Cardiac muscle cell (in vitro differentiated cells and primary cell): ENCODE measurements at places on chromosomes 2 and 18.

DNA sequence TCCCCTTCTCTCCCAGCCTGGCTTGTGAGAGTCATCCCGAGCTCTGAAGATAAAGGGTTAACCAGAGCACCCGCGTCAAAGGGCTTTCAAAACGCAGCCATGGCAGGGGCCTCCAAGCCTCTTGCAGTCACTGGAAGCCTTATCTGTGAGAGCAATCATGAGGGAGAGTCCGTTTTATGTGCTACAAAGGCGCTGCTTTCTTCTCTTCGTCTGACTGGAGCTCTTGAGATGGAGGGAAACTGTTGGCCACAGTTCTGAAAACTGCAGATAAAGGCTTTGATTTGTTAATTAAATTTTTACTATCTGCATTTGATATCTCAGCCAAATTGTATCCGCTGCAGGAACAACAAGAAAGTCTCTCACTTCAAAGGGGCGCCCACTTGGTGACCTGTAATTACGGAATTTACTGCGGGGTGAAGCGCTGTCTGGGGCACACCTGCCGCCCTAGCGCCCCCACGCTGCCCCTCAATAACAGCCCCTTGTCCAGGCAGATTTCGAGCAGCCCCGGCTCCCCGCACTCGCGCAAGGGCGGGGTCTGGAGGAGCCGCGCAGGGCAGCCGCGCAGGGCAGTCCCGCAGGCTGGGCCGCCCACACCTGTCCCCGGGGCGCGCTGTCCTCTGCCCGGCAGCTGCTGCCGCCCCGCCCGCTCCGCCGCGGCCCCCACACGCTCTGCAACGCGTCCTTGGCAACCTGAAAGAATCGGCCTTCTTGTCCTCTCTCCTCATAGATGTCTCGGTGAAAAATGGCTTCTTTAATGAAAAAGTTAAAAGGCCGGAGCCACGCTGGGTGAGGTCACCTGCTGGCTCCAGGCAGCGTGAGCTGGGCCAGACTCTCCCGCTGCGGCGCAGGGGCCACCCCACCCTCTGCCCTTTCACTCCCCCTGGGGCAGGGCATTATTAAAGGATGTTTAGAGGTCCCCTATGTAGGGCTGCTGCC is 217.9 kb downstream of the VAPA start:
- peak; percentile 17 for DNase-seq

GRCh38 chr2:64108666-64109241 is 35.5 kb downstream of the PELI1 start:
- no peak for DNase-seq

DNA sequence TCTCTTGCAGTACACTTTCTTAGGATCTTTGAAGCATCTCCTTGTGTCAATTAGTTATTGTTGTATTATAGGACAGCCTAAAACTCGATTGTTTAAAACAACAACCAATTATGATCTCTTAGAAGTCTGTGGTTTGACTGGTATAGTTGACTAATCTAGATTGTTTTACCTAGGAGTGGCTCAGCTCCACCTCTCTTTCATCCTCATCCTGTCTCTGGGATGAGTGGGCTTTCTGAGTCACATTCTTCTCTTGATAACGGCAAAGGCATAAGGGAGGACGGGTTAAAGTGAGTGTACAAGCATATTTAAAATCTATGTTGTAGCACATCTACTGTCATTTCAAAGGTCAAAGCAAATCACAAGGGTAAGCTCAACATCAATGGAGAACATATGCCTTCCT is 102.3 kb upstream of the GULP1 start:
- DNase-seq, result no peak

- no peak for DNase-seq
Observed at GRCh38 chr2:229096409-229097066, 174.5 kb downstream of the PID1 start.

GRCh38 chr18:60292186-60292585 is 80.4 kb downstream of the MC4R start:
- DNase-seq, result no peak

GRCh38 chr18:74589811-74590210 is 7.9 kb upstream of the ZNF407 start:
- DNase-seq, result no peak
